Sigmoid colon (tissue), 7 donors: ENCODE measurements at places on chromosomes 11 and 22.
A peak's percentile ranks its signal among the peaks of the same experiment; 100 is the strongest.

GRCh38 chr11:116512841-116513240, 259.9 kb downstream of the BUD13 start:
- DNase-seq, result no peak

GRCh38 chr22:29032584-29032983, 29.0 kb downstream of the C22orf31 start:
- DNase-seq, result no peak

DNA sequence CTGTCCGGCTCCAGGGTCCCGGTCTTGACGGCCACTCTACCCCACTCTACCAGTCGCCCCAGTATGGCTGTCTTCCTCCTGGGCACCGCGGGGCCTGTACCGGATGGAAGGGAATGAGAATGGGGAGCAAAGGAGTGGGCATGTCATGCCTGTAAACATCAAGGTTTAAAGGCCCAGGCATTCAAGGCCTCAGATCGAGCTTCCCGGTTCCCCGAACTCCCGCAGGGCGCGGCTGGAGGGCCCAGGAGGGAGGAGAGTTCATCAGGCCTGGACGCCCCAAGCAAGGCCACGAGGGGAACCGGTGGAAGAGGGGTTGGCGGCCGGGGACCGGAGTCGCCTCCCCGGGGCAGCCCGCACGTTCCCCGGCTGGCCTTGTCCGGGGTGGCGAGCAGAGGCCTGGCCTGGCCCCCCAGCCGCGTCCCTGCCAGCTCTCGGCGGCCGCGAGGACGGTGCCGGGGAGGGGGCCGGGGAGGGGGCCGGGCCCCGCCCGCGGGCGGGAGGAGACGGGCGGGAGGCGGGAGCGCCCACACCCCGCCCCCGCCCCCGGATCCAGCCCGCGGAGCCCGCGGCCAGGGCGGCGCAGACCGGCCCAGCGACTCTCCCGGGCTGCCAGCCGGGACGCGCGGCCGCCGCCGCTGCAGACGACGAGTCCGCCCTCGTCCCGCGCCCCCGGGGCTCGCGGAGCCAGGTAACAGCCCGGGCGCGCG, at the start of gene CDC42EP1:
Gene CDC42EP1 (plus strand): TSS at position 580 of the 707 bp plus-strand sequence. CDS start 5,870 bp downstream, outside the sequence.
- peak; percentile 84 for DNase-seq

- DNase-seq, result no peak
These were observed 19.1 kb upstream of the TEF start for GRCh38 chr22:41362615-41363014.

GRCh38 chr11:95078526-95078925, 11.1 kb upstream of the ENDOD1 start:
- no peak for DNase-seq

DNA sequence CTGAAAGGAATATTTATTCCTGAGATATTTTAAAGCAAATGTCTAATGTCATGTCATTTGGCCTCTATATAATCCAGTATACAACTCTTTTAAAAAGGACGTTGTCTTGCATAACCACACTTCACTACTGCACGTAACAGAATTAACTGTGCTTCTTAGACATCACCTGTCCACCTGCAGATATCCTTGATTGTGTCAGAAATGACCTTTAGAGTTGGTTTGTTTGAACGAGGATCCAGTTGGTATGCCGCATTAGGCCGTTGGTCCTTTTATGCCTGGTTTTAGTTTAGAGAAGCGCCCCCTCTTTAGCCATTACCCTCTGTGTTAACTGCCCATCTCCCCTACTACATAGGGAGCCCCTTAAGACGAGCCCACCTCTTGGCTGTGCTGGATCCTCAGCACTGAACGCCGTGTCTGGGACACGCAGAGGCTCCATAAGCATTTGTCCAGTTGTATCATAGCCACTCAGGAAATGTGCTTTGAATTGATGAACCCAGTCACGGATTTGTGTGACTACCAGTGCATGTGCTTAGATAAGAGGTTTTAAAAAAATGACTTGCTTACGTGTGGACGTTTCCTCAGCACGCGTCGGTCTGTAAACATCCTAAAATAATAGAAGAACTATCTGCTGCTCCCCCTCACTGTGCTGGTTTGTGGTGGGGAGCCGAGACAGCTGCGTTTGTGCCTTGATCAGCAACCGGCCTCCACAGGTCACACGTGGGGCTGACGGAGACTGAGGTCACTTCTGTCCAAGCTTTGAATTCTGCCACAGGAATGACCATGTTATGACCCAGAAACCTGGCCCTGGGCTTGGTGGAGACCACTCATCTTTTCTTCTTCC, 4.0 kb downstream of the MICAL2 start:
- DNase-seq, result no peak

- no peak for DNase-seq
These were observed 14.4 kb downstream of the SREBF2 start for GRCh38 chr22:41847300-41847699.

DNA sequence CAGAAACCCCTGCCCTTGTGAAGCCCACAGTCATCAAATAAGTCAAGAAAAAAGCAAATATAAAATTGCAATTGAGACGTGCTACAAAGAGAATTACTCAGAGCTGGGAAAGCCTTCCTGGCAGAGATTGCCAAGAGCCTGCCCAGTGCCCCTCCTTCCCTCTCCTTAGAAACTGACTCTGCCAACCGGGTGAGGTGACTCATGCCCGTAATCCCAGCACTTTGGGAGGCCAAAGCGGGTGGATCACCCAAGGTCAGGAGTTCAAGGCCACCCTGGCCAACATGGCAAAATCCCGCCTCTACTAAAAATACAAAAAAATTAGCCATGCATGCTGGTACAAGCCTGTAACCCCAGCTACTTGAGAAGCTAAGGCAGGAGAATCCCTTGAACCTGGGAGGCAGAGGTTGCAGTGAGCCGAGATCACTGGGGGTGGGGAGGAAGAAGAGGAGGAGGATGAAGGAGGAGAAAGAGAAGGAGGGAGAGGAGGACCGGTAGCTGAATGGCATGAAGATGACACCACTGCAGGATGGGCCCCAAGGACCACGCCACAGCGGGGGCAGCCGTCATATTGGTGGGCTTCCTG, 76.1 kb upstream of the RTL6 start:
- DNase-seq, result peak; percentile 82

DNA sequence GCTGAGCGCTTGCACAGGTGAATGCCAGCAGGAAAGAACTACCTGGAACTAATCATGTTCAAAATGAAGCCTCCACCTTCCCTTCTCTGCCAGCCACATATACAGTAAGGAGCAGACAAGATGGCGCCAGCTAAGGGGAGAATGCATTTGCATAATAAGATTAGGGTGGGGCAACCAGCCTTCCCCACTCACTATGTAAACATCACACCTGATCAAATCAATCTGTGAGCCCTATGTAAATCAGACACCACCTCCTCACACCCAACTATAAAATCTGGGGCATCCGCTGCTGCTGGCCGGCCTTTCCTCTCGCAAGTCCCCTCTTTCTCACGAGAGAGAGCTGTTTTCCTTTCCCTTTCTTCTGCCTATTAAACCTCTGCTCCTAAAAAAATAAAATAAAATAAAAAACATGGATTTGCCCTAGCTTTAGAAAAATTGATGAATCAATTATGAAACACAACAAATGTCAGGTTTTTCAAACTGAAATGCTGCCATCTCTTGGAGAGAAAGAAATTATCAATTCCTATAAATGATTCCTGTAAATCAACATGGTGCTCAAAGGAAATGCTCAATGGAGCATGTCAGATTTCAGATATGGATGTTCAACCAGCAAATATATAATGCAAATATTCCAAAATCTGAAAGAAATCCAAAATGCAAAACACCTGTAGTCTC, 108.9 kb downstream of the SGSM3 start:
- DNase-seq, result no peak

- DNase-seq, result no peak
These were observed 1233.0 kb downstream of the JRKL start for GRCh38 chr11:97622795-97623194.

- no peak for DNase-seq
These were observed 44.8 kb upstream of the CADM1 start for GRCh38 chr11:115548878-115549528.

- DNase-seq, result no peak
These were observed 58.4 kb upstream of the PSMA1 start for GRCh38 chr11:14578541-14578956.

DNA sequence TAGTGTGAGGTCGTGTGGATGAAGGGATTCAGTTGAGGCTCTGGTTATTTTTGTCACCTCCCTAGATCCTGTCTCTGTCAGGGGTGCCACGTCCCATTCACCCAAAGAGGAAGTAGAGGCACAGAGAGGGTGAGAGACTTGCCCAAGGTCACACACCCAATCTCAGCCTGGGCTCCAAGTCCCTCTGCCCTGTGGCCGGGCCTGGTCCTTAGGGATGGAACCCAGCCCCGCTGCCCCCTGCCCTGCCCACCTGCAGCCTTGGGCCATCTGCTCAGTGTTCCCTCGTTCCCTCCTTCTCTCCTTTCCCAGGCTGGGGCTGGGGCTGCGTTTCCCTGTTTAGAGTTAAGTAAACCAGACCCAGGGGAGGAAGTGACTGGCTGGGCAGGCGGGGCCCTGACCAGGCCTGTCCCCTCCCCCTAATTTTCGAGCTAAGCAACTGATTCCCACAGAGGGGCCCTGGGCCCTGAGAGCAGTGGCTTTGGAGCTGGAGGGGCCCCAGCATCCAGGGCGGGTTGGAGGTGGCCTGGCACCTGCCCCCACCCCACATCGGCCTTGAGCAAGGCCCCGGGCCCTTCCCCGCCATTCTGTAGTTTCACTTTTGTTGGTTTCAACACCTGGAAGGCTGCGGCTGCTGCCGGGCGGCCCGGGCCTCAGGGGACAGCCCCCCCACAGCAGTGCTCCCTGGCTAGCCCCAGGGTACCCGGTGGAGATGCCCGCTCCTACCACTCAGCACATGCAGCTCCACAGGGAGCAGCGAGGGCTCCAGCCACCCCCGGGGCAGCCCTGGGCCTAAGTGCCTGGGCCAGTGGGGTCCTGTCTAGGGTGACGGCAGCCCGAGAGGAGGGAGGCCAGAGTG, 1.5 kb downstream of the TCIRG1 start:
- DNase-seq, result peak; percentile 88

- DNase-seq, result no peak
These were observed 155.7 kb downstream of the WT1 start for GRCh38 chr11:32279672-32280071.

DNA sequence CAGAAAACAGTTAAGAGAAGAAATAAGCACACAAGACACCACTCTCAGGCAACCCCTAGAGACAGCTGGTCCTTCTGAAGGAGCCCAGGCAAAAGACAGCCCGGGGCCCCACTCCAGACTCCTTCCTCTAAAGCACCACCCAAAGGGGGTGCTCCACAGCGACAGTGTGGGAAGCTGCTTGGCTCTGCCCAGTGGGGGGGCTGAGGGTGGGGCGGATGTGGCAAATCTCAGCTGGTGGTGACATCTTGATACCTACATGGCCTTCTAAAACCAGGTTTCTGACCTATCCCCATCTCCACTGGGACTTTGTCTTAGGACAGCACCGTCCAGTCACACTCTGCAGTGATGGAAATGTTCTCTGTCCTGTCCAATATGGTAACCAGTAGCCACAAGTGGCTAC, 10.2 kb upstream of the APOA1 start:
- no peak for DNase-seq

DNA sequence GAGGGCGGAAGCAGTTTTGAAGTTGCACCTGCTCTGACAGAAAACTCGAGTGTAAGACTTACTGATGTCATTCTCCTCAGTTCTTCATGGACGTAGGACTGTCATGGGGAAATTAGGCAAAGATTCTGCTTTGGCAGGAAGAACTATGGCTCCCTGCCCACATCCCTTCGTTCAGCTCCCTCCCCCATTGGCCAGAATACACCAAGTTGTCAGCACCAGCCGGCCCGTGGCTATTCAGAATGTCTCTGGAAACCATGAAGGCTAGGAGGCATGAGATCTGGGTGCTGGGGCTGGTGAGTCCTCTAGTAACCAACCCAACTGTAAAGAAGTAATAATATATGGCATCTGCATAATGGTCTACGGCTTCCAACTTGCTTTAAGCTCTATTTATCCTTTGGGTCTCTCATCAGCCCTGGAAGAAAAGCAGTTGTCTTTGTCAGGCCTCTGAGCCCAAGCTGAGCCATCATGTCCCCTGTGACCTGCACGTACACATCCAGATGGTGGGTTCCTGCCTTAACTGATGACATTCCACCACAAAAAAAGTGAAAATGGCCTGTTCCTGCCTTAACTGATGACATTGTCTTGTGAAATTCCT, 74.1 kb downstream of the PIWIL4 start:
- DNase-seq, result no peak

DNA sequence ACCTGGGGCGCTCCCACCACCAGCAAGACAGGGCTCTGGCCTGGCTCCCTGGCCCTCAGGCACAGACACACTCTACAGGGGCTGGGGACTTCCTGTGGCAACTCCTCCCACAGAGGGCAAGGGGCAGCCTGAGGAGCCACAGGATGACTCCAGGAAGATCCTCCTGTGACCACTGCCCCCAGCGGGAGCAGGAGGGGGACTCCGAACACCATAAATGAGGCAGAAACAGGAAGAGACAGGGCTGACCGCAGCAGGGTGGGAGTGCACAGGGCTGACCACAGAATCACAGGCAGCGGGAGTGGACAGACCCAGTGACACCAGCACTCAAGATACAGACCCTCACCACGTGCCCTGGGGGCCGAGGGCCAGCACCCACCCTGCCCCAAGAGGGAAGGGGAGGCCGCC, 10.8 kb downstream of the ARAP1 start:
- no peak for DNase-seq

DNA sequence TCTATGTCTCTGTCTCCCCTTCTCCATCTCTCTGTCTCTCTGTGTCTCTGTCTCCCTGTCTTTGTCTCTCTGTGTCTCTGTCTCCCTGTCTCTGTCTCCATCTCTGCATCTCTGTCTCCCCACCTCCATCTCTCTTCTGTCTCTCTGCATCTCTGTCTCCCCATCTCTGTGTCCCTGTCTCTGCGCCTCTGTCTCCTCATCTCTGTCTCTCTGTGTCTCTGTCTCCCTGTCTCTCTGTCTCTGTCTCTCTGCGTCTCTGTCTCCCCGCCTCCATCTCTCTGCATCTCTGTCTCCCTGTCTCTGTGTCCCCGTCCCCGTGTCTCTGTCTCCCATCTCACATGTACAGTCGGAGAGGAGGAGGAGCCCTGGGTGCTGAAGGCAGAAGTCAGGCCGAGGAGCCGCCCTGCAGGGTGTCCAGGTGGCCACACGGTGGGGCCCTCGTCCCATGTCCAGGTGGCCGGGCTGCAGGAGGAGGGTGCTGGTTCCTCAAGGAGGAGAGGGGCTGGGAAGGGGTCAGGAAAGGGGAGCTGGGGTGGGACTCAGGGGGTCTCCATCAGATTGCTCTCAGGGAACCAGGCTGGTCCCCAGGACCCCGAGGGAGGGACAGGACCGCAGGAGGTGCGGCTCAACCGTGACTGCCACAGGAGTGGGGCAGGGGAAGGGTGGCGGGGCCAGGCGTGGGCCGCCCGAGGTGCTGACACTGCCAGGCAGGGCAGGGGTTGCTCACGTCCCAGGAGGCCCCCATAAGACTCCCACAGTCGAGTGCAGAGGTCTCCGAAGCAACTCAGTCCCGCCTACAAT, 25.6 kb upstream of the TH start:
- DNase-seq, result peak; percentile 86

GRCh38 chr11:126313826-126314225, 10.0 kb downstream of the DCPS start:
- no peak for DNase-seq
